ENCODE measurements at places on chromosomes 16 and 17.

DNA sequence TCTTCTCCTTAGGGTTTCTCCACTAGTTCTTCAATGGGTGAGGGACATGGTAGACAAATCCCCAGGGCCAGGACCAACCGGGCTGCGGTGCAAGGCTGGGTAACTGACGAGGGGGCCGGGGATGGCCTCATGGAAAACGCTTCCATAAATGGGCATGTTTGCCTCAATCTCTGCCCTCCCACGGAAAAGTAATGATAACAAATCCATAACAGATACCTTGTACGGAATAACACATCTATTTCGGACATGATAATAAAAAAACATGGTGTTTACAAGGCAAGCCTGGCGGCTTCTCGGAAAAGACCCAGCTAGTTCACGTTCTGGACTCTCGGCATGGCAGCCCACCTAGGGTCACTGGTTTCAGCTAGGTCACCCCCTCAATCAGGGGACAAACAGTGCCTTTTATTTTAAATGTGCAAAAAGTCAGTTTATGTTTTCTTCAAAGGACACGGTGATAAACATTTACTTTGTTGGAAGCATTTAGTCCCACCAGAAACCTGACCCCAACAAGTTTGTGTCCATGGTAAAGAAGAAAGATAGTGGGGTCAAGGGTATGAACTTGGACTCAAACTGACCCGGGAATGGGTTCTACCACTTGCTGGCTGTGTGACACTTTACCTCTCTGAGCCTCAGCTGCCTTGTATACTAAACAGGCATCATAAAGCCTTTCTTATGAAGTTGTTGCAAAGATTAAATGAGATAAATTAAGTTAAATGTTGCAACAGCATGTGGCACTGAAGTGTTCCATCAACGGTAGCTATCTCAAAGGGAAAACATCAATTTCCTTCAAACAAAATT lies 1.7 kb downstream of the MYH11 start:
- DNase-seq: no peak

GRCh38 chr17:7177954-7178477 lies 1.2 kb downstream of the ASGR1 start:
- no peak for DNase-seq

- DNase-seq: no peak
These were observed 30.4 kb upstream of the GFOD2 start for GRCh38 chr16:67749436-67750078.

GRCh38 chr17:19502517-19502916 lies 31.1 kb upstream of the SLC47A1 start:
- DNase-seq: no peak

DNA sequence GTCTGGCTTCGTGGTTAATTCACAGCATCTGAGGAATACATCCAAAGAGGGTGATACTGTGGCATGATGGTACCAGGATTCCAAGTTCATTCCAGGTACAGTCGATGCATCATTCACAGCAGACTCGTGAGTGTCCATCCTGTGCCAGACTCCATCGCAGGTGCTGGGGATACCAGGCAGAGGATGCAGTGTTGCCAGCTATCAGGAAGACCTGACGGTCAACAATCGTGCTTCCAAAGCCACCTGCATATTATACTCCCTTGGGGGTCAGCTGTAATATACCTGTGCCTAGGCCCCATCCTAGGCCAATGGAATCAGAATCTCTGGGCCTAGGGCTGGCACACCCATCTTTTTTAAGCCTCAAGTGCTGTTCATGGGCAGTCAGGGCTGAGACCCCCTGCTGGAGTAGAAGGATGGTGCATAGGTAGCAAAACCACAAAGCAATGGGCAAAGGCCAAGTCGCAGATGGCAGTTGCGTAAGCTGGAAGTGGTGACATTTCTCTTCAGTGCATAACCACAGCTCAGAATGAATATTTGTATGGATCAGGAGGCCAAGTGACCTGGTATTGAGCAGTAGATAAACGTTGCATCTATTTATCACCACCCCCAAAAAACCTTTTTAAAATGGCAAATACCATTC lies 42.9 kb upstream of the C16orf78 start:
- DNase-seq: no peak

- DNase-seq: no peak
These were observed 60.2 kb downstream of the KNOP1 start for GRCh38 chr16:19657831-19658230.

DNA sequence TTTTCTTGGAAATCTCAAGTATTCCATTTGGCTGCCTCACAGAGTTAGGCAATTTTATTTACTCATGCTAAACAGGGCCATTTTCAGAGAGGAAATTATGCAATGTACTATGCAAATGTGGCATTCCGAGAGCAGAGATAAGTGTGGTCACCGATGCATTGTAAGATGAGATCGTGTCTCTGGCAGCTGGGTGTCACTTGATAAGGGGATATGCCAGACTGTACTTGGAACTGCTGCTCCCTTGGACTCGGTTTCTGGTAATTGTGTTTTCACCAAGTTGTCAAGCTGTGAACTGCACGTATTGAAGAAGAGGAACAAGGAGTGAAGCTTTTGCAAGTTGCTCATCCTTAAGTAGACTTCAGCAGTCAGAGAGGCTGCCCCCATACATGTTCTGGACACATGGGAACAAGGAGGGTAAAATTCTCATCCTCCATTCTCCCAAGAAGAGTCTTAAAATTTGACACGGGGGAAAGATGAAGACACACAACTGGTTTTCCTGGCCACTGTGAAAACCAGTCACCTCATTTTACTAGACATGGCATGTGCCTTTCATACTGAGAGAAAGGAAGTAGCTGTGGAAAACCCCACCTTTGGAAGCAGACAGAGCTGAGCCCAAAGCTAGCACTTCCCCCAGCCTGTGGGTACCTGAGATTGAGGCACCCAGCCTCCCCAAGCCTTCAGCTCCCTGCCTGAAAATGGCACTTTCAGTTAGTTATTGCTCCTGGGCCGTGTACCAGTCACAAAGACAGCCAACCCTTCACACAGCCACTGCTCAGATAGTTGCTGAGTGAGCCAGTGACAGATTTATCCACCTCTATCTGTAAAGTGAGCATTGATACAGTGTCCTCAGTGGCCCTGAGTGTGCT lies 150.7 kb downstream of the SOCS1 start:
- no peak for DNase-seq

DNA sequence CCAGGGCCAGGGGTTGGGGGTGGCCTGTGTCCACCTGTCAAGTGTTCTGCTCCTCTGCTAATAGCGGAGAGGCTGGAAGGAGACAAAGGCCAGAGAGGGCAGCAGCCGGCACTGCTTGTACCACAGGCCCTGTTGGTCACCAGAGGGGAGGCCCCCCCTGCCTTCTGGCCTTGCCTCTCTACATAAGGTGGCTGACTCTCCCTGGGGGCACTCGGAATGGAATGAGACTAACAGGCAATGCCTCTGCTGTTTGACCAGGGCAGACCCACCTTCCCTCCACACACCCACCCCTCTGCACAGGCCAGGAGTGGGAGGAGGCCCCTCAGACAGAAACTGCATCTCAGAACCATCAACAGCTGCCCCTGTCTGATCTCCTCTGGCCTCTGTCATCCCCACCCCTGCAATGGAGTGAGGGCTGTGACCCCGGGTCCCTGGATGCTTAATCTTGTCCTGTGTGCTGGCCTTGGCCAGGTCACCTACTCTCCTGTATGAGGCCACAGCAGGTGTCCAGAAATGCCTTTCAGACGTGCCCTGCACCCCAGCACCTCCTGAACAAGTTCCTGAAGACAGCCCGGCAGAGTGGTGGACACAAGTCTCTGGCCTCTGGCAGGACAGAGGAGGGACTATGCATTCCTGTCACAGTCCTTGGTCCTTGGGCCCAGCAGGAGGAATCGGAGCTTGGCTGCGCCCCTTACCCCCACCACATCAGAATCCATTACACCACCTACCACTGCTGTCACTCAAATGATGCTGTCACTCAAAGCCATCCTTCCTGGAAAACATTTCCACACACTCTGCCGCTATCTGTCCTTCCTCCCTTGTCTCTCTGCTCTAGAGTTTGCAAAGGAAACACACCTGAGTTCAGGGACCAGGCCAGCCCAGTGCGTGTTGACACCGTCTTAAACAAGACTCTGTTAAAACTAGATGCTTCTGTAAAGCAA lies 107.5 kb upstream of the ZNF750 start:
- DNase-seq: no peak

Measured in stimulated activated CD4-positive, alpha-beta T cell treated with anti-CD3 and anti-CD28 coated beads, Interleukin-15, amount 100 ng/mL, for 1 hour (primary cell).